Stimulated activated CD4-positive, alpha-beta T cell treated with anti-CD3 and anti-CD28 coated beads, Interleukin-1b, Interleukin-23, amount 100 ng/mL, for 24 hours (primary cell): ENCODE measurements at places on chromosomes 1 and 21.

DNA sequence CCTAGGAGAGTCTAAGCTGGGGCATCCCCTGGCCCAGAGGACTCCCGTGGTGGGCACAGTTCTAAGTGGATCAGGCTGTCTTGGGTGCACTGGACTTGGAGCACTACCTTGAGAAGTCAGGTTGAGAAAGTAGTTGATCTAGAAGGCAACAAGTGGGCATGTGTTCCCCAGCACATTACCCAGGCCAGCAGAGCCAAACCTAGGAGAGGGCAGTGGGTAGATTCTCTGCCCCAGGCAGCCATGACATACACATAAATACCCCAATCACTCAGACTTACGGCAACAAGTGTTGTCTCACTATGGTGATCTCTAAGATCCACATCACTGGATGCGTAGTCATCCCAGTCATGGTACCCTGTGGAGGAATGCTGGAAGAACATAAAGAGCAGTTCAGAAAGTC lies 1.6 kb upstream of the PMF1 start:
- DNase-seq, result no peak

DNA sequence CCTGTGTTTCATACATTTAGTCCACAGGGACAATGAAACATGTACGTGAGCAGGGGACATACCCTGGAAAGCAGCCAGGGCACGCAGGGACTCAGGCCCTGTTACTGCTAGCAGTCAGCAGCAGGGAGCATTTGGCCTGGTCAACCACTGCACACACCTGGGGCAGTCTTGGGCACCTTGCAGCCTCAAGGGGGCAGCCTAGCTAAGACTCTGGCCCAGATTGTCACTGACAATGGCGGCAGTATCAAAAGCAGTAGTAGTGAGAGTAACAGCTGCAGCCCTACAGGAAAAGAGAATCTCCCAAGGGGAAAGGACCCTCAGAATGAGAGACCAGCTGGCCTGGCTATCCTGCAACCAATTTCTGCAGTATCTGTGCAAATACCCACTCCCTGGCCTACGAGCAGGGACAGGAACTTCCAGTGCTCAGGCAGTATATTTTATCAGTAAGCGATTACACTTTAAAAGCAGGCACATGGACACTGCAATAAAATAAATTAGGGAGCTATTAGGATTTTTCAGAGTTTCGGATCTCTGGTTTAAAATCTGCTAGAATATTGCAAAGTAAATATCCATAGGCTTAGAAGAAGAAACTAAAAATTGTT lies 475.6 kb downstream of the LTN1 start:
- DNase-seq, result peak; percentile 40

- DNase-seq, result no peak
These were observed 145.2 kb upstream of the SPATA6 start for GRCh38 chr1:48617252-48617651.

- DNase-seq, result no peak
These were observed 8.2 kb upstream of the LEMD1 start for GRCh38 chr1:205429762-205430695.

DNA sequence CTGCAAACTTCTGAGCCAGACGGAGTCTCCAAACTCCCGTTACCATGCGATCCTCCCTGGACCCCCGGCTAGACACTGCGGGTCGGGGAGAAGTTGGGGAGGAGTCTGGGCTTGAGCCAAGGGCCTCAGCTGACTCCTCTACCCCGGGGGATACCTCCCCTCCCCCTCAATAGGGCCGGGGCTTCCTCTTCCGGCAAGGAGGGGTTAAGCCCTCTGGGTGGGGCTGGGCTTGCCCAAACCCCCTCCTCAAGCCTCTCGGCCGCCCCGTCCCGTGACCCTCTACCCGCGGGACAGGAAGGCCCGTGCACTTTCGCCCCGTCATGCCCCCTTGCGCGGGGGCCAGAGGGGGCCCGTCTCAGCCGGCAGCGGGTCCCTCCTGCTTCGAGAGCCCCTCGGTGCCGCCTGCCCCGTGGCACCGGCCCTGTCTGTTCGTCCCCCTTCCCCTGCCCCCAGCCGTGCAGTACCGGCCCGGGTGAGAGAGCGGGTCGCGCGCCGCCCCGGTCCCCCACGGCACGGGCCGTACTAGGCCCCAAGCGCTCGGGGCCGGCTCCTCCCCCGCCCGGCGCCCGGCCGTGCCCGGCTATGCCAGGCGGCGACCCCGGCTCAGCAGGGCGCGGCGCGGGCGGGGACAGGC lies 652 bp downstream of the ARL8A start:
- DNase-seq, result no peak

GRCh38 chr1:24451746-24452145 lies 36.1 kb downstream of the NIPAL3 start:
- DNase-seq, result no peak

- DNase-seq, result no peak
These were observed 86.8 kb downstream of the TEX35 start for GRCh38 chr1:178599745-178600144.

DNA sequence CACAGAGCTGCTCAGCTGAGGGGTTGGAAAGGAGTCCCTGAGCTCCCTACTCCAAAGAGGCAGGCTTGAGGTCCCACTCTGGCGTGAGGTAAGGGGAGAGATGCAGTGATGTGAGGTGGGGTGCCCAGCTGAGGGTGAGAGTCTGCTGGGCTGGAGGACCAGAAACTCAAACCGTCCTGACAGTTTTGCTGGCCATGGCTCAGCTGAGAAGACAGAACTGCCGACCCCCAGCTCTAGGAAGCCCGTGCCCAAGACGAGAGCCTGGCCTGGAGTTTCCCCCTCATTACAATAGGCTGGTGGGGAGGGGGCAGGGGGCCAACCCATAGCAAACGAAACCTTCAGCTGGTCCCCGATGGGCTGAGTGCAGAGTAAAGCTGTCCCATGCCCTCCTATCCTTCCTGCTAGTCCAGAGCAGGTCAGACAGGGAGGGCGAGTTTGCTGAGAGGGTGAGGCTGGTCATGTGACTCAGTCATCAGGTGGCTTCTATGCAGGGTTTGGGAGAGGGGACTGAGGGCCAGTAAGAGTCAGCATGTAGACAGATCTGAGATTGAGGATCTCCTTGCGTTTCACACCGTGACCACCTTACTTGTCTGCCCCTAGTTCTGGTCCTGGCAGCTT lies 129.3 kb downstream of the PRDM2 start:
- DNase-seq, result no peak

- DNase-seq, result no peak
These were observed 26.2 kb downstream of the RSBN1 start for GRCh38 chr1:113786069-113786468.

- no peak for DNase-seq
These were observed 351.4 kb downstream of the NPHP4 start for GRCh38 chr1:5640845-5641244.

DNA sequence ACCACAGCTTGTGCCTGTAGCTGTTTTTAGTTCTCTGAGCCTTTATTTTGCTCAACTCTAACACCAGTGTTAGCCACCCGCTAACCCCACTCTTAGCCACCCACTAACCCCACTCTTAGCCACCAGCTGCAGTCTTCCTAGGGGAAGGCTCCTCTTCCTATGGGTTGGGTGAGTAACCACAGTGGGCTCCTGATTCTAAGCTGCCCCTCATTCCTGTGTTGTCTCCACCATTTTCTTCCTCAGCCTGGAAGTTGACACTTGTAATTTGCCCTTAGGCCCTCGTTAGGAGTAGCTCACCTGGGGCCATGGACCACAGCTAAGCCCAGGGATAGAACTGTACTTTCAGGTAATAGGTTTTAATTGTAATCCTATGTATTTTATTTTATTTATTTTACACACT lies 782.9 kb upstream of the TPTE start:
- no peak for DNase-seq

DNA sequence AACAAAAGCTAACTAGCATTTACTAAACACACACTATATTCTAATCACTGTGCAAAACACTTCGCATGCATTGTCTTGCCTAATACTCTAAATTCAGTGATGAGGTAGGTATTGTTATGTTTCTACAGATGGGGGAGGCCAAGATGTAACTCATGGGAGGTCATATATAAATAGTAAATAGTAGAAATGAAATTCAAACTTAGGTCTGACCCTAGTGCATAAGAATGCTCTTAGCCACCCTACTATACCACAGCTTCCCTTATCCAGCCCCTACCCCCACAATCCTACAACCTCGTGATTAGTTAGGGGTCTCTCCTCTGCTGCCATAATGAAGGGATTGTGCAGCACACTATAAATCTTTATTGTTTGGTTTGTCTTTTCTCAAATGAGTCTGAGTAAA lies 3.3 kb downstream of the PFDN2 start:
- no peak for DNase-seq

DNA sequence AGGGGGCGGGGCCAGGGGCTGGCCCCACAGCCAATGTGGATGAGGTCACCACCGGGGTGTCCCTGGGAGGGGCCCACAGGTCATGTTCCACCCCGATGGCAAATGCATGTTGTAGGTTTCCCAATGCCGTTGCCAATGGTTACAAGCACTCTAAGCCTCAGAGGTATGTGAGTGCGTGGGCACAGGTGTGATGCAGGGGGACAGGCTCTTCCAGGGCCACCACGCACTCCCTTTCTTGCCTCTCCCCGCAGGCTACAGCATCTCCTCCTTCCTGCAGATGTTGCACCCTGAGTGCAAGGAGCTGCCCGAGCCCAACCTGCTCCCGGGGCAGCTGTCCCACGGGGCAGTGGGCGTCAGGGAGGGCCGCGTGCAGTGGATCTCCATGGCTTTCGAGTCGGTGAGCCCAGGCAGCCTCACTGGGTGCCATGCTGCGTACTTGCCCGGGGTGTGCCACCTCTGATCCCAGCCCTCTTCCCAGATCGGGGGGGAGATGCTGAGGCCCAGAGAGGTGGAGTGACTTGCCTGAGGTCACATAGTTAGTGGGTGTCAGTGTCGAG lies 52.4 kb downstream of the DISP3 start:
- DNase-seq, result no peak

DNA sequence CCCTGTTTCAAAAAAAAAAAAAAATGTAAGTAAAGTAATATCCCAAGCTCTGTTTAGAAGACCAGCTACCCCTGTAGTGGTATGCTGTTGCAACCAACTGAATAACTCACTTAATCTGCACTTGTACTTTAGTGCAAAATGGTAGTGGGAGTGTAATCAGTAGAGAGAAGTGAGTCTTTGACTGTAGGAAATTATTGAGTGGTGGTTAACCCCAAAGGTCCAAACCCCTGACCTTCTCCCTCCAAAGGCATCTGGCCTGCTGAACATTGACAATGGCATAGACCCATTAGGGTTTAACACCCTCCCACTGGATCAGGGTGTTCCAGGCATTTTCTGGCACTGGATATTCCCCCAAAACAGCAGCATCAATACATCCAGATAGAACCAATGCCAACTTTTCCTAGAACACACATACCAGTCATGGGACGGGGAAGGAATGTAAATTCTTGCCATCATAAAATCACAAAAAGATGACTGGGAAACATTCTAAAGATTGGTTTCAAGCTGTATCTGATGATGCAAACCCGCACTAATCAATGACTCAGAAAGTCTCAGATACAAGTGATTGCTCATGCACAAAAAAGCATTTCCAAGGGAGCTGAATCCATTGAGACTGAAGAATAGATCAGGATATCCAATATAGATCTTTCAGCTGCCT lies 110.3 kb downstream of the MRPL39 start:
- no peak for DNase-seq

- no peak for DNase-seq
These were observed 138.9 kb downstream of the ACTL8 start for GRCh38 chr1:17893891-17894631.

- DNase-seq, result no peak
These were observed 39.0 kb upstream of the RGS5 start for GRCh38 chr1:163241746-163242145.

- DNase-seq, result no peak
These were observed 62.5 kb upstream of the ATF3 start for GRCh38 chr1:212545941-212546635.

GRCh38 chr1:117205368-117205767 lies 5.4 kb downstream of the VTCN1 start:
- DNase-seq, result no peak

GRCh38 chr1:163231385-163231784 lies 28.7 kb upstream of the RGS5 start:
- no peak for DNase-seq

GRCh38 chr1:114154963-114155322 lies 1.3 kb upstream of the SYT6 start:
- no peak for DNase-seq

DNA sequence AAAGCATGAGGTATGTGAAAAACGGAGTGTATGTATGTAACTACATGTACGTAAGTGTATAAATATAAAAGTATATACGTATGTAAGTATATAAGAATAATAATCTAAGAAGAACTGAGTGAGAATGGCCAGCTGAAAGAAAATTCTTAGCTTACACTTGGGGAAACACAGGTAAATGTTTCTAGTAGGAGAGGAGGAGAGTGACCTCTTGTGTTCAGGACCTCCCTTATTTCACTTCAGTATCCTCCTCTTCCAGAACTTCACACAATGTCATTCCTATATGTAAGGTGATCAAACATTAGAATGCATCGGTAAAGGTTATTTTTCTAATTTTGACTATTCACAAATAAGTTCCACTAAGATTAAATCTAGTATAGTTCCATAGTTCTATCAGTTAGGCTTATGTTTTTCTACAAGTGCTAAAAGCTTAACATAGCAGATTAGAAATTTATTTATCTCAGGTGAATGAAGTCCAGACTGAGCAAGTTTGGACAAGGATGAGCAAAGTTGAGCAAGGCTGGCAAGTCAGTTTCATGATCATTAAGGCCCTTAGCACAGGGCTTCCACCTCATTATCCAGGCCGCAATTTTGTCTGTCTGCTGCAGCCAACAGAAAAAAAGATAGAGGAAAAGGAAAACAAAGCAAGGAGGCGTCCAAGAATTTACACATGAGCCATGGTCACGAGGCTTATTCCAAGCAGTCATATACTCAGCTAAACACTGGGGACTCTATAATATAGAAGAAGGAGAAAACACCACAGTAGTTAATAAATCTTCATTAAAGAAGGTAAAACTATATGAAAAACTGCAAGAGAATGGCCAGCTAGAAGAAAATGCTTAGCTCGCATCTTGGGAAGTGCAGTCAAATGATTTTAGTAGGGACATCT lies 7.1 kb upstream of the MROH9 start:
- no peak for DNase-seq

DNA sequence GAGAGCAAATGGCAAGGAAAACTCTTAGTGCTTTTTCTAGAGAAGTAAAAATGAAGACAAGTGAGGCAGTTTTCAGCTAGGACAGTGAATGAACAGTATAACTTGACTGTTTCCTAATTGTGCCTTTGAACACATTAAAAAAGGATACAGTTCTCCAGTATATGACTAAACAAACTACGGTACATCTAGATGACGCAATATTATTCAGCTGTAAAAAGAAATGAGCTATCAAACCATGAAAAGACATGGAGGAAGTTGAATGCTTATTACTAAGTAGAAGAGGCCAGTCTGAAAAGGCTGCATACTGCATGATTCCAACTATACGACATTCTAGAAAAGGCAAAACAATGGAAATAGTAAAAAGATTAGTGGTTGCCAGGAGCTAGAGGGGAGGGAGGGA lies 206.3 kb downstream of the SIPA1L2 start:
- no peak for DNase-seq

GRCh38 chr1:27545271-27545670 lies 55.3 kb upstream of the WASF2 start:
- no peak for DNase-seq
